Stimulated activated CD4-positive, alpha-beta T cell treated with anti-CD3 and anti-CD28 coated beads, Interleukin-4, amount 100 ng/mL, for 48 hours (primary cell): ENCODE measurements at places on chromosomes 7 and 10.

DNA sequence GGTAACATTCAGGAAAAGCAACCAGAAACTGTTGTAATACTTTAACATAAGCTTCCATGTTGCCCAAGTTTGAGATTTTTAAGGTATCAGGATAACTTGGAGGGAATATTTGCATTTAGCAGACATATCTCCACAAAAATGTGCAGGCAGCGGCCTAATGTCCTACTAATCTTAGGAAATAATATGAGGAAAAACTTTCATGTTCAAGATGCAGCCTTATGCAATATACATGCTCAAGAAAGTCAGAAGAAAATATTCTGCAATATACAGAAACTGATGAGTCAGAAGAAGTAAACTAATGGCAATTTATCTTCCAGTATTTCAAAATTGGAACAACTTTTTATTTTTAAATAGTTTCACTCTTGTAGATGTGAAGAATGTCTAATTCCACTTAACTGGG is 463.2 kb upstream of the C7orf33 start:
- DNase-seq = no peak

- DNase-seq = no peak
Observed at GRCh38 chr10:675532-675931, 13.9 kb downstream of the DIP2C start.

- DNase-seq = no peak
Observed at GRCh38 chr10:613271-614138, 76.0 kb downstream of the DIP2C start.

DNA sequence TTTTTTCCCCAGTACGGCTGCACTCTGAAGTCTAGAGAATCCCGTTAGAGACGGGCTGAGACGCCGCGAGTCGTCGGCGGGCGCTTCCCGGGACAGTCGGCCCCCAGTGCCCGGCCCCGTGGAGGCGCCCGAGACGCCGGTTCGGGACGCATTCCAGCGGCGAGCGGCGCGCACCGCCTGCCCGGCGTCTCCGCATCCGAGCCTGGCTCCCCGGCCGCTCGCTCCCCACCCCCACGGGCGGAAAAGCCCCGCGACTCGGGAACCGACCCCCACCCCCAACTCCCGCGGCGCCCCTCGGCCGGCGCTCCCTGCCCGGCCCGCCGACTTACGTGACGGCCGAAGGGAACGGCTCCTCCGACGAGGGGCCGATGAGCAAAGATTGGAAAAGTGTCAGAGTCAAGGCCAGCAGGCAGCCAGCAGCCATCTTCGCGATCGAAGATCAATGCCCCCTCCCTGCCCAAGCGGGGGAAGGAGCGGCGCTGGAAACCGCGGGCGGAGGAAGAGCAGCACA is 486 bp downstream of the CACNA2D1 start:
- DNase-seq = no peak

GRCh38 chr10:71429929-71430328 is 33.2 kb downstream of the CDH23 start:
- no peak for DNase-seq

- DNase-seq = peak; percentile 5
Observed at GRCh38 chr7:77199013-77199966, at the start of gene FGL2. Gene FGL2 (minus strand): TSS chr7:77199819. CDS start chr7:77199793, 26 bp downstream.

- no peak for DNase-seq
Observed at GRCh38 chr7:298743-299142, 8.8 kb downstream of the FOXL3 start.

DNA sequence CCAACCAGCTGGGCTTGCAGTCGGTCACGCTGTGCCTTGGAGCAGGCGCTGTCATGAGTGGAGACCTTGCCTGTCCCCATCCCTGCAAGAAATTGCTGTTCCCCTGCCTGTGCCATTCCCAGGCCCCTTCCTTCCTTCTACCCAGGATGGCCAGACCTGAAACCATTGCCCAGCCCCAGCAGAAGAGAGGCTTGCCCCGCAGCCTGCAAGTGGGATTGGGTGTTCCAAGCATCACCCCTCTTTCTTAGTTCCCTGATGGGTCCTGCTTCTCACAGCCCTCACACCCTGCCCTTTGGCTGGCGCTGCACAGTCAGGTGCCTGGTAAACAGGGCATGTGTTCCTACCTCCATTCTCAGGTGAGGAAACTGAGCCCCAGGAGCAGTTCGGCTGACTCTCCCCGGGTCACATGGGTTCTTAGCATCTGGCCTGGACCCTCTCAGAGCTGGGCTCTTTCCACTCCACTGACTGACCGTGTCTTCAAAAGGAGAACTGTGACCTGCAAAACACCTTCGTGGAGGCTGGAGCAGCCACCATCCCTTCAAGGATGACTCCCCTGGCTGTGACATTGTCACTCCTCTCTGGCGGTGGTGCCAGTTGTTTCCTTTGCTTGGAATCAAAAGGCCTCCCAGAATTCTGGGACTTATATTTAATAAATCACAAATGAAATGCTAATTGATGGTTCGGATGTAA is 41.9 kb upstream of the PDCD4 start:
- no peak for DNase-seq

DNA sequence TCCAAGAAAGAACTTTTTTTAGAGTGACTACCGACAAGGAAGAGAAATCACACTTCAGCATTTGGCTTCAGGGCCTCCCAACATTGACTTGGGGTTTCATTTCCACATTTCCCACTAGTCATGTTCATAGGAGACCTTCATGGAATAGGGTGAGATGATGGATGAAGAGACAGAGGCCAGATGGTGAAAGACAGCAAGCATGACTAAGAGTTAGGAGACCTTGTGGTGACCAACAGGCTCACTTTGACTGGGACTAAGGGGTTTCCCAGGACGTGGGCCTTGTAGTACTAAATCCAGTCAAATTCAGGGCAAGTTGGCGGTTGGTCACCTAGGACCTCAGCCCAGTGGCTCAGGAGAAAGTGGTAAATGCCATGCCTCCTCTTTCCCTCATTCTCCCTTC is 3.0 kb upstream of the GIMAP5 start:
- no peak for DNase-seq

DNA sequence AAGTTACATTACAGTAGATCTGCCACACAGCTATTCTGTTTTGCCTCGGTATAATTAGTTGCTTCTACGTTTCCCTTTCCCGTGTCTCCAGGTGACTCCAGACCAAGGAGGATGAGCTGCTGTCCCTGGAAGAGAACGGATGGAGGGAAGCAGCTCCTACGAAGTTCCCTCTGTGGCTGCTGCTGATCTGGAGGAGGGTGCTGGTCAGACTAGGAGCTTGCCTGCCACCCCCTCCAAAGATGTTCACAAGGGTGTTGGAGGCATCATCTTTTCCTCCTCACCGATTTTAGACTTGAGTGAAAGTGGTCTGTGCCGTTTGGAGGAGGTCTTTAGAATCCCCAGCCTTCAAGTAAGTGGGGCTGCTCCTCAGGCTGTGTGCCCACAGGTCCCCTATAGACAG is 1.4 kb downstream of the LRRC27 start:
- DNase-seq = no peak

DNA sequence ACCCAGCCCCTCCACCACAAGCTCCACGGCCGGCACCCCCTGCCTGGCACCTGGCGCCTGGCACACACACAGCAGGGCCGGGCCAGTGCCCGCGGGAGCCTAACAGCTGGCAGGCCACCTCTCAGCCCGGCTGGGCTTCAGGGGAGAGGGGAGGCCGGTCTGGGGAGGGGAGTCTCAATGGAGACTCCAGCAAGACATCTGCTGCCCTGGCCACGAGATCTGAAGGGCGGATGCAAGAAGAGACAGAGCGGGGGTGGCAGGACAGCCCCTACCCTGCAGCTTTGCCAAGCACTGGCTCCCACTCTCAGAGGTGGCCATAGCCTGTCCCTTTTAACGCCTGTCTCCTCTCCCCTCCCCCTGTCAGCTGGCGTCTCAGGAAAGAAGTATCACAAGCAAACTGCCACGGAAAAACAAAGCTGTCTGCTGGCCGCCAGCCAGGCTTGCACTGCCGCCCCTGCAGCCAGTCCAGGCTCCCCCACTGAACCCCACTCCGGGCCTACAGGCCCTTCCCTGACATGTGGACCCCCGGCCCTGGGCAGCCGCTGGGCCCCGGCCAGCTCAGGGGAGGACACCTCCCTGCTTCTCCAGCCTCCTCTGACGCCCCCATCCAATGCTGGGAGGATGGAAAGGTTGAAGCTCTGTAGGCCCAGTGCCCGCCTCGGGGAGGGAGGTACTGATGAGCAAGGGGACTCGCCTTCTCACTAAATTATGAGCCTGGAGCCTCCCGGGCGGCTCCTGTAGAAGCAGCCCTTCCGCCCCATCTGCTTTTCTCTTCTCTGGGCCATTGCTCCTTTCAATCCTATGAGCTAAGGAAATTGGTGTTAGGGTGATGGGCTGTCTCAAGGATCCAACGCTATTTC is 178.4 kb downstream of the ARHGAP12 start:
- DNase-seq = no peak

- DNase-seq = no peak
Observed at GRCh38 chr7:36601601-36602000, 122.7 kb downstream of the AOAH start.

DNA sequence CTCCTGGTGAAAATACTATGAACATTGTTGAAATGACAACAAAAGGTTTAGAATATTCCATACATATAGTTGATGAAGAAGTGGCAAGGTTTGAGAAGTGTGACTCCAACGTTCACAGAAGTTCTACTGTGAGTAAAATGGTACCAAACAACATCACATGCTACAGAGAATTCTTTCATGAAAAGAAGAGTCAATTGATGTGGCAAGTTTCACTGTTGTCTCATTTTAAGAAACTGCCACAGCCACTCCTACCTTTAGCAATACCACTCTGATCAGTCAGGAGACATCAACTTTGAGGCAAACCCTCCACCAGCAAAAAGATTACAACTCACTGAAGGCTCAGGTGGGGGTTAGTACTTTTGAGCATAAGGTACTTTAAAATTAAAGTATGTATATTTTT is 693.3 kb downstream of the GRID1 start:
- no peak for DNase-seq

DNA sequence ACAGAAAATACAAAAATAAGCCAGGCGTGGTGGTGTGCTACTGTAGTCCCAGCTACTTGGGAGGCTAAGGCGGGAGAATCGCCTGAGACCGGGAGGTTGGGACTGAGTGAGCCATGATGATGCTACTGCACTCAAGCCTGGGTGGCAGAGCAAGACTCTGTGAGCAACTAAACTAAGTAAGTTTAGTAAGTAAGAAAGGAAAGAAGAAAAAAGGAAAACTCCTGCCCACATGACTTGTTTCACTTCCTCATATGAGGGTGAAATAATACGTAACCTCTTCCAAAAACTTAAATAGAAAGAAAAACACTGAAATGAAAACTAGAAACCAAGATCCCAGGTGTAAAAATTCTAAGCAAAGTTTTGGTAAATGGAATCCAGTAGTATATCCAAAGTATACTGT is 79.6 kb downstream of the LARP4B start:
- DNase-seq = no peak

- DNase-seq = no peak
Observed at GRCh38 chr7:142776206-142776844, 5.6 kb downstream of the PRSS2 start.

- no peak for DNase-seq
Observed at GRCh38 chr7:157889480-157889879, 552.7 kb downstream of the DNAJB6 start.

GRCh38 chr7:69652947-69653701 is 54.8 kb downstream of the AUTS2 start:
- no peak for DNase-seq

DNA sequence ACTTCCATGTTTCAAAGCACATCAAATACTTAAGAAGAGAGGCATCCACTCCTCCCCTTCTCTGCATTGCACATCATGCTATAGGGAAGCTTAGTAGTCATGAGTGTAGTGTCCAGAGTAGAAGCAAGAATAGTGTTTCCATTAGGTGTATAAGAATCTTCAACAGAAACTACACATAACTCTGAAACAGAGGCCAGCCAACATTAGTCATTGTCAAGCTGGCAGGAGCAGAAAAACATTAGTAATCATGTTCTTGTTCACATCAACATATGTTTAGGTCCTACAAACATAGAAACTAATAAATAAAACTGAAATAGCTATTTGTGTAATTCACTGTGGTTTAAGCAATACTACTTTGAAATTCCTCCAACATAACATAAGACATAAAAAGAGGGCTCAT is 370.2 kb downstream of the PPP1R3A start:
- no peak for DNase-seq

GRCh38 chr7:963236-964078 is 9.0 kb upstream of the ADAP1 start:
- DNase-seq = no peak

DNA sequence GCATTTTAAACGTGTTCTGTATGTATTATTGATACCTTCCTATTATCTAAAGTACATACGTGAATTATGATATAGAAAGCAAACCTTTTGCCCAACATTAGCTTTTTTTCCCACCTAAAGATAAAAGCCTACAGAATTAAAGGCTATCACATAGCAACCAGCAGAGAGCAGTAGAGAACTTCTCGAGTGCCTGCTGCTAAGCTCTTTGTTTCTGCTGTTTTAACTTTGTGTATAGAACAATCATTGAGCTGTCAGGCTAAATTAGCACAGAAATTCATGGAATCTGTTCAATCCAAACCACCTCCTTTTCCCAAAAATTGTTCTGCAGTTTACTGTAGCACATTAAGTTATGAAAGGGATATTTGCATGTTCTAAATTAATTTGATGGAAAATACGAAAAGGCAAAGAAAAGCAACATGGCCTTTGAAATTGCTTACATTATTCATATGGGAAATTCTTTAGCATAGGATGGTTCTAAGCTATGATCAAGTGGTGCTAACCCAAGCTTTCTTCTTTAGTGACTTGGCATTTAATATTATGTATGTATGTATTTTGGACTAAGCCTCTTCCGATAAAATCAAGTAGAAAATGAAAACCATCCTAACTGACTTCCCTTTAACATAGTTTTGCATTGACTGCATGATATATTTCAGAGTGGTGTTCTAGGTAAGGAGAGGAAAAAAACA is 1288.5 kb downstream of the GATA3 start:
- DNase-seq = no peak

DNA sequence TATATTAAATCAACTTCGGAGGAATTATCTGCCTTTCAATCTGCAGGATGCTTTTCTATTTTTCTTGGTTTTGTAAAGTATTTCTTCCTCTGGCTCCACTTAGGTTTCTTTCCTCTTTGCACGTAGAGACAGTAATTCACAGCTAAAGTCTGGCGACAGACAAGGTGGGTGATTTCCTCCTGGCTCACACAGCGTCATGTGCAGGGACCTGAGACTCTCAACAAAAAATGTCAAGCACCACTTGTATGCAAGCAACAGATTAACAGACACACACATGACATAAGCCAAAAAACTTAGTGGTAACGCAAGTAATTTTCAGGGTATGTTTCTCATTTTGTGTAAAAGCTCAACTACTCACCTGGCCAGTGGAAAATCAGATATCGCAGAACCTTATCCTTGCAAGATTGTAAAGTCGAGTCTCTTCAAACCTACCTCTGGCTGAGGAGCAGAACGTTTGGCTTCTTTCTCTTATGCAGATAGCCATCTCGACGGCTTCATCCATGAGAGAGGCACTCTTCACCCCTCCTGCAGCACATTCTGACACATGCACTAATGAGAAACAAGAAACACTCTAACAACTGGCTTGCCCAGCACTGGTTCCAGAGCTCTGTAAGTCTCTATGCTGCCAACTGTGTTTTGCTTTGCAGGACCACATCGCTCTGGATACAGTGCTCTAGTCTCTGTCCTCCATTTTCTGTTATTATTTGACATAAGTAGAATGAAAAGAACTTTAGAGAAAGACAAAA is 188.0 kb downstream of the CDCA7L start:
- no peak for DNase-seq
